ENCODE measurements at places on chromosomes 12 and 14. TPM values are rescaled to one million over a fixed set of nuclear protein-coding genes. Genes with fewer than 3 reads are reported as not detected.

Gene IL23A
- not detected for total RNA-seq

Gene TAS2R43
- 0.32 TPM for total RNA-seq

Gene CATSPERB
- total RNA-seq = 0.97 TPM

Gene HHIPL1
- total RNA-seq = 1.9 TPM

Gene PRMT5
- 40.2 TPM for total RNA-seq

Gene C12orf42
- not detected for total RNA-seq
